T-helper 17 cell (primary cell): ENCODE measurements at places on chromosomes 2 and 18. TPM values are rescaled to one million over a fixed set of nuclear protein-coding genes. Genes with fewer than 3 reads are reported as not detected.

- DNase-seq = no peak
- no peaks in the 10 kb centered on the region for H3K36me3 ChIP-seq
- no peak overlapping the region for H3K27ac ChIP-seq
- peaks cover 3% of the 10 kb centered on the region for H3K4me1 ChIP-seq
- H3K27me3 ChIP-seq = no peaks in the 10 kb centered on the region
Observed at GRCh38 chr2:187989925-187990623, 301.6 kb upstream of the GULP1 start.

DNA sequence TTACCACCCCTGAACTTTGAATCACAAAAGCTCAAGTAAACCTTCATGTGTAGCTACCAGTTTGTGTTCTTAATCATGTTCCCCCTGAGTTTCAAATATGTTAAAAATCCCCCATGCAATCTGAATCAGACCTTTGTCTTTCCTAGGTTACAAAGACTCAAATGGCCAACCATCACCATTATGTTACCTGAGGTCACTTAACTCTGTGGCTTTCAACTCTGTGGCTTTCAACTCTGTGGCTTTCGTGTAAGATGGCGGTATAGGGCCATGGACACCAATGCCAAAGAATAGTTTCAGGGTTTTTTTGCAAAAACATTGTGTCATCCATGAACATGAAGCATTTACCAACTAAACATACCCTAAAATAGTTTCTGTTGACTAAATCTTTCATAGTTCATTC, 6.7 kb downstream of the ERMN start:
- H3K27me3 ChIP-seq = no peaks in the 10 kb centered on the region
- H3K4me3 ChIP-seq = no peak overlapping the region
- no peak overlapping the region for H3K27ac ChIP-seq
- no peak for DNase-seq
- peaks cover 5% of the 10 kb centered on the region for H3K4me1 ChIP-seq

DNA sequence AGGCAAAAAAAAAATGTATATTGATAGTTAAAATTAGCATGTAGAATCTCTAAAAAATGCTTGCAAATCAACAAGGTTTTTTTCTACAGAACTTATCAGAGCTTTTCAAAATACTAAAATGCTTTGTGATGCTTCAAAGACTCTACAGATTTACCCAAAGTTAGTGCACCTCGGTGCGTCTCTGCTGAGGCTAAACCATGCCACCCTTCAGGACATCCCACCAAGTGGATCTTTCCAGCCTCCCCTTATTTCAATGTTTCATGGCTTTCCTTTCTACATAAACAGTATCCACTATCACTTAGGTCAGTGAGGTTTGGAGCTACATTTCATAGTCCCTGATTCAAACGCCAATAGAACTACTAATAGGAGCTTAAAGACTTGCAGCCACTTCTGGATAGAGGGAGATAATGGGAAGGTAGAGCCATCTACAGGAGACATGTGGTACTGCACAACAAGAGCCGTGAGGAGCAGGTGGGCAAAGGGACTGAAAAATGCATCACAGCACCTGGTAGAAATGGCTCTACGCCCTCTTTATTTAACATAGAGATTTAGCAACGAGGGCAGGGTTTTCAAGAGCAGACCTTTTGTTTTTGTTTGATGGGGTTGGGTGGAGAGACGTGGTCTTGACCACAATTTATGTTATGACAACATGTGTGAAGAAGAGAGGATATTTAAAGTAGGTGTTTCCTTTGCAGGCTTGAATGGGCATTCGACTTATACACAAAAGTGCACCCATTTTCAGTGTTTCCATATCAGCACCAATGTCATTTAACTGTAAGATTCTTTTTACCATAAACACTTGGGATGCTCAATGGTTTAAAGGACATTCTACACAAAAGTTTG, 56.1 kb upstream of the SLC35G4 start:
- peaks cover under 1% of the 10 kb centered on the region for H3K36me3 ChIP-seq
- peaks cover 26% of the 10 kb centered on the region for H3K27me3 ChIP-seq
- H3K4me1 ChIP-seq = peaks cover 7% of the 10 kb centered on the region
- no peak overlapping the region for H3K27ac ChIP-seq
- DNase-seq = peak; percentile 29

- no peaks in the 10 kb centered on the region for H3K27me3 ChIP-seq
- DNase-seq = no peak
- peaks cover 8% of the 10 kb centered on the region for H3K4me1 ChIP-seq
- peak overlapping the region; percentile 24 for H3K27ac ChIP-seq
Observed at GRCh38 chr2:28970464-28971160, 10.5 kb upstream of the TOGARAM2 start.

- peaks cover 88% of the 10 kb centered on the region for H3K27me3 ChIP-seq
- no peak overlapping the region for H3K27ac ChIP-seq
- no peak for DNase-seq
- no peaks in the 10 kb centered on the region for H3K36me3 ChIP-seq
Observed at GRCh38 chr2:118246726-118247125, 158.5 kb downstream of the INSIG2 start.

DNA sequence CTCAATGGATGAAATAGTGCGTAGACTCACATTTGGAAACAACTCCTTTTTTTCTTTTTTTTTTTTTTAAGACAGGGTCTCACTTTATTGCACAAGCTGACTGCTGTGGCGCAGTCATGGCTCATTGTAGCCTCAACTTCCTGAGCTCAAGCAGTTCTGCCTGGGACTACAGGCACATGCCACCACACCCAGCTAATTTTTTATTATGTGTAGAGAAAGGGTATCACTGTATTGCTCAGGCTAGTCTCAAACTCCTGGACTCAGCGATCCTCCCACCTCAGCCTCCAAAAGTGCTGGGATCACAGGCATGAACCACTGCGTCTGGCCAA, 17.4 kb downstream of the HAT1 start:
- no peaks in the 10 kb centered on the region for H3K27me3 ChIP-seq
- peaks cover 2% of the 10 kb centered on the region for H3K36me3 ChIP-seq
- H3K4me3 ChIP-seq = no peak overlapping the region
- DNase-seq = no peak
- no peak overlapping the region for H3K27ac ChIP-seq

- no peak overlapping the region for H3K4me3 ChIP-seq
- H3K27ac ChIP-seq = no peak overlapping the region
- no peaks in the 10 kb centered on the region for H3K36me3 ChIP-seq
- no peaks in the 10 kb centered on the region for H3K27me3 ChIP-seq
- no peak for DNase-seq
- H3K4me1 ChIP-seq = no peaks in the 10 kb centered on the region
Observed at GRCh38 chr2:150051004-150051403, 436.5 kb downstream of the RND3 start.

DNA sequence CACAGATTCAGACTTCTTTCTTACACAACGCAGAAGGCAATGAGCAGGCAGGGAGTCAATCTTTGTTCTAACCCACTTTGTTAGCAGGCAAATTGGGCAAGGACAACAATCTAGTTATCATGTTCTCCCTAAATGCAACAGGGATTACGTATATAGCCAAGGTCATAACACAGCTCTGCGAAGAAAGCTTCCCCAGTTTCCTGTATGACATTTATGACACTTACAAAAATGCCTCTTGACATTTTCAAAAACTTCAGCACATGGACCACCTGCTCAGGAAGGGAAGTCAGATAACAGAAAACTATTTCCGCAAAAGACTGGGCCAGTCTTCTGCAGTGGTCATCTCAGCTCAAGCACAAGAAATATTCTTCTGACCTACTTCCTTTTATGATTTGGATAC, 106.1 kb downstream of the IRS1 start:
- H3K27ac ChIP-seq = no peak overlapping the region
- peaks cover 29% of the 10 kb centered on the region for H3K27me3 ChIP-seq
- peaks cover 2% of the 10 kb centered on the region for H3K36me3 ChIP-seq
- no peak for DNase-seq

DNA sequence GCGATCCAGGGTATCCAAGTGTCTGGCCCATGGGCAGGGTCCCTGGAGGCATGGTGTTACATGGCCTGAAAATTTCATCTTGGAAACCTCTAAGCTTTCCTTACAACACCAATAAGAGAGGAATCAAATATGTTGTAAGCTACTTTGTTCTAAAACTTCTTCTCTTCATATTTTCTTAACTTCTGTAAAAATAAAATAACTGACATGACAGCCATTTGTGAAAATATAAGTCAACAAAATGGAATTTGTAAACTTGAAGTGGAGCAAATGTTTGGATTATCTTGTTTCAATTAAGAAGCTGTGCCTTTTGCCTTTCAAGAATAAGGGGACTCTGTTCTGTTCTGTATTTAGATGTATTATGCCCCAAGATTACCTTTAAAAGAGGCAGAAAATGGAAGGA, 319.7 kb downstream of the LPIN1 start:
- peaks cover 10% of the 10 kb centered on the region for H3K4me1 ChIP-seq
- no peaks in the 10 kb centered on the region for H3K36me3 ChIP-seq
- no peak overlapping the region for H3K4me3 ChIP-seq
- H3K27me3 ChIP-seq = peaks cover 4% of the 10 kb centered on the region
- no peak overlapping the region for H3K27ac ChIP-seq

GRCh38 chr2:176682278-176682677, 413.0 kb downstream of the MTX2 start:
- H3K27ac ChIP-seq = no peak overlapping the region
- peaks cover 62% of the 10 kb centered on the region for H3K27me3 ChIP-seq

GRCh38 chr2:131093696-131094462, 619 bp upstream of the FAM168B start:
- peak overlapping the region; percentile 98 for H3K27ac ChIP-seq
- DNase-seq = no peak
- H3K27me3 ChIP-seq = no peaks in the 10 kb centered on the region
- H3K4me3 ChIP-seq = peak overlapping the region; percentile 95
- peaks cover 4% of the 10 kb centered on the region for H3K4me1 ChIP-seq
- peaks cover 2% of the 10 kb centered on the region for H3K36me3 ChIP-seq

GRCh38 chr2:19569300-19569791, 210.9 kb upstream of the OSR1 start:
- H3K4me3 ChIP-seq = no peak overlapping the region
- peaks cover 34% of the 10 kb centered on the region for H3K27me3 ChIP-seq
- no peaks in the 10 kb centered on the region for H3K4me1 ChIP-seq

DNA sequence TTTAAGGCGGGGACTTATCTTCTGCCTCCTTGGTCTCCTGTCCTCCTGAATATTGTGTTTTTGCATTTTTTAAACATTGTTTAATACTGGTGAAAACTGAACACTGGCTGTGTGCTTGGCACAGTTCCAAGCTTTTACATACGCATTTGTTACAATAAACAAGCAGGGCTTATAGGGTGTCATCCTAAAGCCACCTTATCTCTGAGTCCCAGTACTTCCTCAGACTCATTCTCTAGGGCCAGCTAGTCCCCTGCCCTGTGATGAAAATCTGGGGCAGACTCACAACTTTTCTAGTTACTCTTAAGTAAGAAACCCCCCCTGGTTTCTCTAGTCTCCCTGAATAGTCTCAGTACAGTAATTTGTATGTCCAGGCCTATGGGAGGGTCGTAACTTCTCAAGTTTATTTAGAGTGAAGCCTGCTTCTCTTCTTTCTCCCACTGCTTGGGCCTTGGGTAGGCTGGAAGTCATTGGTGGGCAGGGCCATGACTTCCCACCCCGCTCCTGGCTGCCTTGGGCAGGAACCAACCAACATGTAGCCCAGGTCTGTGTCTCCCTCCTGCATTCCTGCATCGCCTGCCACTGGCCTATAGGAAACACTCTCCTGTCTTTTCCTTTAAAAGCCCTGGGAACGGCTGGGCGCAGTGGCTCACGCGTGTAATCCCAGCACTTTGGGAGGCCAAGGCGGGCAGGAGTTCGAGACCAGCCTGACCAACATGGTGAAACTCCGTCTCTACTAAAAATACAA, 7.7 kb upstream of the KCNE4 start:
- H3K4me3 ChIP-seq = no peak overlapping the region
- peaks cover 7% of the 10 kb centered on the region for H3K27me3 ChIP-seq
- no peaks in the 10 kb centered on the region for H3K4me1 ChIP-seq
- no peak overlapping the region for H3K27ac ChIP-seq

GRCh38 chr2:234686088-234686890, 189.4 kb upstream of the ARL4C start:
- DNase-seq = no peak
- H3K4me1 ChIP-seq = no peaks in the 10 kb centered on the region
- H3K36me3 ChIP-seq = no peaks in the 10 kb centered on the region
- H3K27ac ChIP-seq = no peak overlapping the region
- no peak overlapping the region for H3K4me3 ChIP-seq
- H3K27me3 ChIP-seq = peaks cover 32% of the 10 kb centered on the region

GRCh38 chr2:54611830-54612545, 111.5 kb upstream of the EML6 start:
- DNase-seq = no peak
- peaks cover 35% of the 10 kb centered on the region for H3K4me1 ChIP-seq
- H3K36me3 ChIP-seq = peaks cover 2% of the 10 kb centered on the region
- no peaks in the 10 kb centered on the region for H3K27me3 ChIP-seq
- peak overlapping the region; percentile 28 for H3K4me3 ChIP-seq

GRCh38 chr2:214557884-214558283, 147.0 kb downstream of the VWC2L start:
- no peak overlapping the region for H3K27ac ChIP-seq
- no peaks in the 10 kb centered on the region for H3K36me3 ChIP-seq
- H3K4me1 ChIP-seq = no peaks in the 10 kb centered on the region
- H3K4me3 ChIP-seq = no peak overlapping the region

DNA sequence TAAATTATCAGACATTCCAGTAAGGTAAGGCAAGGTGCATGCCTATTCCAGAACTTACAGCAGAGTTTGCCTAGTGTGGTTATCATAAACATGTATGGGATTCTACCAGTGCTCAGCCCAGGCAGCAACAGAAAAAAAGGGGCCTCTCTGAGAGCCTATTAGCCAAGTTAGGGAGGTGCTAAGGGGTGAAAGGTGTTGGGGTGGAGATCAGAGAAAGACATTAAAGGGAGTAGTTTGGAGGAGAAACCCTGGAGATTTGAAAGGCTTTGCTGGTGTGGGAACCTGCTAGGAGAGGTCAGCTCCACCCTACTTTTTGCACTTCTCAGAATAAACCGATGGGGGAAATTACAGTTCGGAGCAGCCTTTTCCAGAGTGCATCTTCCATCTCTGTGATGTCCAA, 2.9 kb downstream of the ARPC2 start:
- H3K36me3 ChIP-seq = peaks cover 9% of the 10 kb centered on the region
- peaks cover 59% of the 10 kb centered on the region for H3K4me1 ChIP-seq
- H3K27ac ChIP-seq = peak overlapping the region; percentile 98

GRCh38 chr2:58939388-58939787, 698.3 kb upstream of the FANCL start:
- no peaks in the 10 kb centered on the region for H3K27me3 ChIP-seq
- no peak for DNase-seq
- H3K4me3 ChIP-seq = no peak overlapping the region
- no peaks in the 10 kb centered on the region for H3K36me3 ChIP-seq

Gene FAM237A
- total RNA-seq = not detected

Gene XIRP2
- total RNA-seq = not detected

Gene ZNF892
- total RNA-seq = 2.0 TPM

Gene SCN7A
- not detected for total RNA-seq

Gene TACR1
- total RNA-seq = not detected

Gene GPR55
- total RNA-seq = 8.3 TPM

Gene BMP10
- not detected for total RNA-seq

Gene IL1B
- 61.2 TPM for total RNA-seq

Gene DUSP2
- total RNA-seq = 319 TPM

Gene CACNB4
- total RNA-seq = 0.65 TPM

Gene RAB27B
- total RNA-seq = 30.6 TPM

Gene ANKRD30B
- not detected for total RNA-seq

Gene BCL11A
- 9.2 TPM for total RNA-seq
